Kidney glomerular epithelial cell (primary cell): ENCODE measurements at places on chromosomes 16 and 17.

DNA sequence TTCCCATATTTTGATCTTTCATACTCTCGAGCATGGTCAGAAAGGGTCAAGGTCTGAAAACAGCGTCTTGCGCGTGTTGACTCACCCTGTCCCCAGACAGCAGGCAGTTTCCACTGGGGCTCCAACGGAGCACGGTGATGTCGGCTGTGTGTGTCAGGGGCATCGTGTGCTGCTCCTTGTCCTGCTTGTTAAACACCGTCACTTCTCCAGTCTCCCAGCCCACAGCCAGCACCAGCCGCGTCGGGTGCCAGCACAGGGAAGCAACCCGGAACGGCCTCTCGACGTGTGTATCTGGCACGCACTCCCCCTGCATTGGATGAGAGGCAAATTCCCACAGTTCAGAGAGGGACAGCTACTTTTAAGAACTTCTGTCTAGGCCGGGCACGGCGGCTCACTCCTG is 9.6 kb downstream of the IFT140 start:
- DNase-seq = no peak

GRCh38 chr16:75629132-75629531 is 6.1 kb upstream of the ADAT1 start:
- no peak for DNase-seq

GRCh38 chr17:34390649-34391048 is 27.6 kb upstream of the CCL1 start:
- no peak for DNase-seq

DNA sequence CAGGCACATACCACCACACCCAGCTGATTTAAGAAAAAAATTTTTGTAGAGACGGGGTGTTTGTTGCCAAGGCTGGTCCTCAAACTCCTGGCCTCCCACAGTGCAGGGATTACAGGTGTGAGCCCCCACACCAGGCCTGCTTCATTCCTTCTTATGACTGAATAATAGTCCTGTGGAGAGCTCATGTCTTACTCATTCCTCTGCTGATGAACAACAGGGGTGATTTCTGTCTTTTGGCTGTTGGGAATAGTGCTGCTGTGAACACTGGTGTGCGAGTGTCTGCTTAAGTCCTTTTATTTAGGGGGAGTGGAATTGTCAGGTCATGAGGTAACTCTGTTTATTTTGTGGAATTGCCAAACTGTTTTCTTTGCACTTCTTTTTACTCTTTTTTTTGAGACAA is 2.7 kb upstream of the CTRB1 start:
- DNase-seq = peak; percentile 33

DNA sequence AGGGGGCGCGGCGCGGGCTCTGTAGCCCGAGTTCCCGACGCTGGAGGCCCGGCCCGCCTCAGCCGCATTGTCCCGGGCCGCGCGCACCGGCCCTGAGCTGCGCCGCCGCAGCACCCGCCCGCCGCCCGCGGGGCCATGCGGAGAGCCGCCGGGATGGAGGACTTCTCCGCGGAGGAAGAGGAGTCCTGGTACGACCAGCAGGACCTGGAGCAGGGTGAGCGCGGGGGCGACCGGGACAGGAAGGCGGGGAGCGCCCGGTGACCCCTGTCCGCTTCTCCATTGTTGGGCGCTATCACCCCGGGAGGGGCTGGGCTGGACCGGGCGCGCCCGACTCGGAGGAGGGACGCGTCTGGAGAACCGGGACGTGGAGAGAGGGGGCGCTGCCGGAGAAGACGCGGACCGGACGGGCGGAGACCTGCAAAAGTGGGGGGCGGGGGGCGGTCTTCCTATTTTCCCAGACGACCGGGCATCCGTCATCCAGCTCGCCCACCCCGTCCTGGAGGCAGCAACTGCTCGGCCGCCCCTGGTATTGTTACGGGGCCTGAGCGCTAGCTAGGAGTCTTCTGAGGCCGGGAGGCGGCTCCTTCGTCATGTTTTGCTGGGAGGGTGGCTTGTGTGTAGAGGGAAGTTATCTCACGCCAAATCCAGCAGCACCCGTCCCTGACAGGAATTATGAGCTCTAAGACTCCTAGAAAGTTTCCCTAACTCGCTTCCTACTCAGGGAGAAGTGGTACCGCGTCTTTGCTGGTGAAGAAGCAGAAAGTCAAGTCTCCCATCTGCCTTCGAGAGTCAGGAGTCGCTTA is 678 bp downstream of the CDR2L start:
- DNase-seq = peak; percentile 19

- no peak for DNase-seq
Measured at GRCh38 chr17:3575511-3575910, 17.9 kb upstream of the TRPV3 start.

DNA sequence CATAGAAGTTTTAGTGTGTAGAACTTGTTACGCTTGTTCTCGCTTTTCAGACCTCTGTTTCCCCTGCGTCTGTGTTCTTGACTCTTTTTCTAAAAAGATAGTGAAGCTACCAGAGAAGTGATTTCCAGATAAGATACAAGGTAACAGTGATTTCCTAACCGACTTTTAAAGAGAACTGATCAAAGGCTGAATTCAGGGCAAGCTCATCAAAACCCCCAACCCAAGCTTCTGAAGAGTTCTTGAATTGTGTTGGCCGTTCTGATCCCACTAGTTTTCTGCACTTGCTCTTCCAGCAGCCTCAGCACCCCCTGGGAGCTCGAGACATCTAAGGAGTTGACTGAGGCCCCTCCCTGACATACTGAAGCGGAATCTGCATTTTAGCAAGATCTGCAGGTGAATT is 12.7 kb upstream of the NSMCE1 start:
- DNase-seq = no peak

GRCh38 chr17:74690409-74690825 is 22.3 kb downstream of the CD300LF start:
- no peak for DNase-seq

DNA sequence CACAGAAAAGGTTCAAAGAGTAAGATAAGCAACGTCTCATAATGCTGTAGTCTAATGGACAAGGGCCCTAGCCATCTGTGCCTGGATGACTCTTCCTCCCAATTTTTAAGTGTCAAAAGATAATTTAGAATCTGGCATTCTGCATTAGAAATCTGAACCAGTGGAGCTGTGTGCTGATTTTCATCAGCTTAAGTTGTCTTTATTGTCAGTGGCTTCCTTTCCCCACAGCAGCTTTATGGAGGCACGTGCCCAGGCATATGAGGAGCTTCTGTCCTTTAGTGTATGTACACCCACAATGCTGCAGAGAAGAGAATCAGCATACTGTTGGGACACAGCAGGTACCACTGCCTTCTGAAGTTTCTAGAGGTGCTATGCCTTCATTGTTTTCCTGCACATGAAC is 37.9 kb downstream of the HEATR6 start:
- DNase-seq = no peak

DNA sequence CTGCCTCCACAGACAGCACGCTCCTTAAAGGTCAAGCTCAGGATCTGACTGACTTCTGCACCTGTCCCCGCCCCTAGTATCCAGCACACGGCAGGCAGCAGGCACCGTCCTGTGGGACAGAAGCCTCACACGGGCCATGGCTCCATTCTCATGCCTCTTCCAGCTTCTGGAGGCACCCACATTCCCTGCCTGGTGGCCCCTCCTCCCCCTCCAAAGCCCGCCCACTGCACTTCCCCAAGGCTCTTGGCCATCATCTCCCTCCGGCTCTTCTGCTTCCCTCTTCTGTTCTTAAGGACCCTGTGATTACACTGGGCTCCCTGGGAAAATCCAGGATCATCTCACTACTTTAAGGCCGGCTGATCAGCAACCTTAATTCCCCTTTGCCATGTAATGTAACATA is 3.5 kb downstream of the CANT1 start:
- DNase-seq = no peak

DNA sequence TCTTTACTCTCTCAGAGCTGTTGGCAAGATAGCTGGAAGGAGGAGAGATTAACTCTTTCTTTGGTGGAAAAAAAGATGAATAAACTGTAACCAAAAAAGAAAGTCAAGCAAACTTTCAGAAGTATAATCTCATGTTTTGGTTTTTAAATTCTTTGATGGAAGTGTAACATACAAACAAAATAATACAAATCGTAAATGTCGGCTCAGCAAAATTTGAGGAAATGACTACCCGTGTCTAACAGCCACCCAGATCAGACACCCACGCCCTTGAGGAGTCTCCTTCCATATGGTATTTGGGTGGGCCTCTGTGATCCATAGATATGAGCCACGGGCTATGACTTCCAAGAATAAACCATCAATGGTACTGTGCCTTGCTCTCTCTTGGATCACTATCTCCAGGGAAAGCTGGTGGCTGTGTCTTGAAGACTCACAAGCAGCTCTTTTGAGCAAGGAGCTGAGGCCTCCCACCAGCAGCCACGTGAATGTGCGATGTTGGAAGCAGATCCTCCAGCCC is 9.6 kb upstream of the CD300C start:
- DNase-seq = no peak

GRCh38 chr16:72400257-72401083 is 228.5 kb upstream of the PMFBP1 start:
- peak; percentile 68 for DNase-seq

- no peak for DNase-seq
Measured at GRCh38 chr16:54808890-54809289, 121.8 kb upstream of the IRX5 start.

GRCh38 chr16:50360033-50360778 is 8.6 kb downstream of the BRD7 start:
- peak; percentile 27 for DNase-seq

- DNase-seq = no peak
Measured at GRCh38 chr16:10767127-10767526, 23.5 kb downstream of the NUBP1 start.

- no peak for DNase-seq
Measured at GRCh38 chr17:17680477-17681186, 626 bp upstream of the RAI1 start.

DNA sequence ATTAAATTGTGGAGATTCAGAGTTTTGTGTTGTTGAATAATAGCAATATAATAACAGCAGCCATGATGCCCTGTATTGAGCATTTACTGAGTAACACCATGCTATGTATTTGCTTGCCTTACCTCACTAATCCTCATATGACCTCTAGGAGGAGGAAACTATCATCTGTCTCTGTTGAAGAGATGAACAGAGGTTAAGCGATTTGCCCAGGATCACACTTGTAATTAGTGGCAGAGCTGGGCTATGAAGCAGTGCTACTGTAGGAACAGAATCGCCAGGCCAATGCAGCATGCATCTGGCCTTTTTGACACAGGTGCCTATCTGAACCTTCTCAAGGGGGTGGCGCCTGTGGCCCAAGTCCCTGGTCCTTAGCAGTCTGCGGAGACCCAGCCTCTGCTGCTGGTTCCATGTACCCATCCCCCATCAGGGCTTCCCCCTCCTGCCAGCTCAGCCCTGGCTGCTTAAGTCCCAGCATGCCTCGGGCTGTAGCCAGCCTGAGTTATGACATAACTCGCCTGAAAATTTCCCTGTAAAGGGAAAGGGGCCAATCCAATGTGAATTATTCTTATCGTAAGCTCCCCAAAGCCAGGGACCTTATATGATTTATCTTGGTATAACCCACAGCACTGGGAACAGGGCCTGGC is 50.4 kb upstream of the HS3ST2 start:
- DNase-seq = no peak

DNA sequence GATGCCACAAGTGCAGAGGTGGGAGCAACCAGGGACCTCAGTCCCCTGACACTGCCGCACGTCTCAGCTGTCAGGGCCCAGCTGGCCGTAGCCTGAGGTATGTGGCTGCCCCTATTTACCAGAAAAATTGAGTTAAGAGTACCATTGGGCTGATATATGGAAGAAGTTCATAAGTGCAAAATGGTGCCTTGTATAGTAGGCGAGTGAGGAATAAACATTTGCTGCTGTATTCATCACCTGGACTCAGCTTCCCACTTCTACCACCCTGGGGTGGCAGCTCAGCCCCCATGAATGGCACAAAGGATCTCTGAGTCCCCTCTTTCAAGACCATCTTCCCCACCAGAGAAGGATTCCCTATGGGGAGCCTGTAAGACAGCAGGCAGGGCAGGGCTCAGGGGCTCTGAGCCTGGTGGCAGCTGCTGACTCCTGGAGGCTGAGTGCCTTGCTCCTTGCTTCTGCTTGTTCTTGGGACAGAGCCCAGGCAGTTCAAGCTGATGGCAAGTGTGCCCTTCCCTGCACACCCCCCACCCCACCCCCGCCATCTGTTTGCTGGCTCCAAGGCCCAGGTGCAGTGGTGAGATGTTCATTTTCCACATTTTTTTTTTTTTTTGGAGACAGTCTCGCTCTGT is 29.0 kb downstream of the TRPV2 start:
- DNase-seq = no peak

- peak; percentile 24 for DNase-seq
Measured at GRCh38 chr16:50303605-50304466, 37.5 kb downstream of the ADCY7 start.

DNA sequence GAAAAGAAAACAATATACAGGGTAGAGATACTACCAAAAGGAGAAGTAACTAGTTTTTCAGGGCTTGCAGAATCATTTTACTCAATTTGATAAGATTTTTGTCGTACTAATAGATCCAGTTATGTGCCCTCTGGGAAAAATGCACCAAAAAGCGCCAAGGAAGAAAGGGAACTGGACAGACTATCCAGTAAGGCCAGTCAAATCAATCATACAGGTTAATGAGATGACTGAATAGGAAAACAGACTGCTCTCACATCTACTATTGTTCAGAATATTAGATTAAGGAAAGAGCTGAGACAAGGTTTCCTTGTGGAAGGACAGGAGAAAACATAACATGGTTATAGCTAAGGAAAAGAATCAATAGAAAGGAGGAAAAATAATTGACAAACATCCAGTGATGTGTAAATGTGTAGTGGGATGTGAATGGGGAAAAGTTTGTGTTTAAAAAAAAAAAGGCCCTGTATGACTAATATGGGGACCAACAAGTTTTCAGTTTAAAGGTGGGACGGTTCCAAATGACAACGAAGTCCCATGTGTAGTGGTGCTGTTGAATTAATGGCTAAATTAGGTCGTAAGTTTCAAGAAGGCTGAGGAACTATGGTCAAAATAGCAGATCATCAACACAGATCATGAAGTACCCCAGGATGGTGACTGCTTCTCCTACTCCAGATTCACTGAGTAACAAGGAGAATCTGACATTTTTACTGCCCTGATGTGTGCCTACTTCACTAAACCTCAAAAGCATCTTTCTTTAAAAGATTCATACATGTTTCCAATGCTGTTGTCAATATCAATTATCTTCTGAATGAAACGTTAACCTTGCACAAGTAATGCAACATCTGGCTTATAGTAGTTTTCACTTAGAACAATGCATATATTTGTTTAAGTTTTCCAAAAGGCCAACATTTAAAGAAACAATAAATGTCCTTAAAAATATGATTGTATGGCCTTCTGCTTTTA is 40.7 kb downstream of the BRIP1 start:
- DNase-seq = no peak

DNA sequence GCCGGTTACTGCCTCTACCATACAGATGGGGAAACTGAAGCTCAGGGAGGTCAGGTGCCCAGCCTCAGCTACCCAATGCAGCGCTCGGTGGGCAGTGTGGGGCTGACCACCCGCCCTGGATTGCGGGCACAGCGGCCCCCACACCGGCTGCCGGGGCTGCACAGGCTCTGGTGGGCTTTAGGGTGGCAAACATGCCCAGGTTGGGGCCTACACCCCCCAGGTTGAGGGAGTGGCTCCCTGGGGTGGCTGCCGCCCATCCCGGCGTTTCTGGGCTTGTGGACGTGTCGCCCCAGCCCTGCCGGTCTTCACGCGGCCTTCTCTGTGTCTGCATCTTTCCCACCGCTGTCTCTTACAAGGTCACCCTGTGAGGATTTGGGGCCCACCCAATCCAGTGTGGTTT is 40.9 kb upstream of the SSTR5 start:
- no peak for DNase-seq

GRCh38 chr17:82876149-82876548 is 36.3 kb upstream of the ZNF750 start:
- no peak for DNase-seq

GRCh38 chr17:44120851-44121605 is 2.4 kb downstream of the HDAC5 start:
- DNase-seq = no peak

GRCh38 chr17:55990332-55991006 is 162.8 kb upstream of the ANKFN1 start:
- DNase-seq = no peak
